ENCODE measurements at places on chromosomes 1 and 21.

GRCh38 chr21:45228171-45228641, 59.5 kb downstream of the POFUT2 start:
- DNase-seq, result no peak

DNA sequence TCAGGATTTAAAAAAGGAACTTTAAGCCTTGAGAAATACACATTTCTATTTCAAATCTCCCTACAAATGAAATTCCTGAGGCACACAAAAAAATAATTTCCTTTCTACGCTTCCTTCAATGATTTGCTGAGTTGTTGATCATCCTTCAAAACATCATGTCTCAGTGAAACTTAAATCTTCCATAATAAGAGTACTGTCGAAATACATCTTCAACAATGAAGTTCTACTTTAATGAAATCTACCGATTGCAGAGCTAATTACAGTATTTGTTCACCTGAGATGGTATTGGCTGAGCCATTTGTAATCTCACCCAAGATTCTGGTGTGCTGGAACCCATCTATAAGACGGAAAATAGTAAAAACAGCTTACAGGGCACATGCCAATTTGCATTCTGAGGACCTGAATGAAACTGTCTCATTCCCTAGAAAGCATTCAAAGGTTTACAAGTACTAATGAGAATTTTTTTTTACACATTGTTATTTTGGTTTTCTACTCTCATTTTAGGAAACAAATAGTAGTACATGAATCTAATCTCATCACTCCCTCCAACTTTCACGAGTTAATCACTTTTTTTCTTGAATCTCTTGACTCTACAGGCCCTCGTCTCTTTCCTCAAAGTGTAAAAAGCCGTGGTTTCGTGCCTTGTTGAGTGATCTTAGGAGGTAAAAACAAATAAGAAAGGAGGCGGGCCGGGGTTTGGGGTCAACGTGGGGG, 1.1 kb downstream of the CHML start:
- peak; percentile 31 for DNase-seq

GRCh38 chr1:2137257-2138121, 57.1 kb downstream of the FAAP20 start:
- DNase-seq, result no peak

DNA sequence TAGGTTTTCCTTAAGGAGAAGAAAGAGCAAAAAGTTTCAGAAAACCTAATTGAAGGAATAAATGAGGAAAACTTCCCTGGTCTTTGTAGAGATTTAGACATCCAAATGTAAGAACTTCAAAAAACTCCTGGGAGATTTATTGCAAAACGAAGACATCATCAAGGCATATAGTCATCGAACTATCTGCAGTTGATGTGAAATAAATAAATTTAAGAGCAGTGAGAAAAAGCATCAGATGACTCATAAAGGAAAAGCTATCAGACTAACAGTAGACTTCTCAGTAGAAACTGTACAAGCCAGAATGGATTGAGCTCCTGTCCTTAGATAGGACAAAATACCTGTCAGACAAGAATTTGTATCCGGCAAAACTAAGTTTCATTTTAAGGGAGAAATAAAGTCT, 569.4 kb upstream of the ADAMTS5 start:
- no peak for DNase-seq

GRCh38 chr21:45318556-45319404, 31.1 kb upstream of the POFUT2 start:
- no peak for DNase-seq

GRCh38 chr21:15405214-15405613, 324.6 kb upstream of the USP25 start:
- DNase-seq, result no peak

GRCh38 chr21:41045534-41046268, 122.3 kb upstream of the BACE2 start:
- DNase-seq, result peak; percentile 8

- no peak for DNase-seq
Observed at GRCh38 chr1:43152866-43153265, 19.2 kb downstream of the EBNA1BP2 start.

DNA sequence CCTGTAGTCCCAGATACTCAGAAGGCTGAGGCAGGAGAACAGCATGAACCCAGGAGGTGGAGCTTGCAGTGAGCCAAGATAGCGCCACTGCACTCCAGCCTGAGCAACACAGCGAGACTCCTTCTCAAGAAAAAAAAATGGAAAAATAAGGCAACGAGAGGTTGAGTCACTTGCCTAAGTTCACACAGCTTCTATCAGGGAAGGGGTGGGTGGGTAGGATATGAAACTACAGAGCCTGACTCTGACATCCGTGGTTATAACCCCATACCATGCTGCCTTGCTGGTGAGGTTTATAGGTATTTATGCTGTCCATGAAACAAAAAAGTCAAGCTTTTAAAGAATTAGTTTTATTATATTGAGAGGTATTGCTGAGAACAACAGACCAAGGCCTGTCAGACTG, 61.5 kb upstream of the RAB4A start:
- DNase-seq, result no peak

DNA sequence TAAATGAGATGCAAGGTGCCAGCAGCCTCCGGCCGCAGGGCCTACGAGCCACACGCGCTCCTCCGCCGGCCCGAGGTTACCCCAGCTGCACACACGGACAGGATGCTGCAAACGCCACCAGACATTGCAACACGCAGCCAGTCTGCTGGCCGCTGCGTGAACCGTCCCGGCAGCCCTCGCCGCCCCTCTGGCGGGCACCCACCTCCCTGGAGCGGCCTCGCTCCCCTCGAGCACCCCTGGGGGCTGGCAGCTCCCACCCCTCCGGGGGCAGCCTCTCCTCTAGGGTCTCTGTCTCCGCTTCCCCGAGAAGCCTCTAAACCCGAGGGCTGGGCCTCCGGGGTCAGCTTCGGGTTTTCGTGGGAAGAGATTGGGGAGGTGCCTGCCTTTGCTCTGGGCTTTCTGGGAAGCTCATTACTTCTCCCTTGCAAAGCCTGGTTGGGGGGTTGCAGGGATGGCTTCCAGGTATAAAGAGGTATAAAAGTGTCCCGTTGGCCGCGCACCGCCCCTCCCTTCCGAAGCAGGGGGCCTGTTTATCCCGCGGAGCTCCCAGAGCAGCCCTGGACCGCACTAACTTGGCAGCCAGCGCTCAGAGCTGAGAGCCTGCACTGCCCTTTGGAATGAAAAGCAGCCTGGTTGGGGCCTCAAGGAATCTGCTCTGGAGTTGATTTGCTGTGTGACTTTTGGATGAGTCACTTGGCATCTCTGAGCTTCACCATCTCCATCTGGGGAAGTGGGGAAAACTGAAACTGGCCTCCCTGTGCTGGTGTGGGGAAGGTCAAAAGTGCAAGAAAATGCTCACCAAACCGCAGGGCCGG, 21.8 kb downstream of the DHRS3 start:
- DNase-seq, result peak; percentile 88

DNA sequence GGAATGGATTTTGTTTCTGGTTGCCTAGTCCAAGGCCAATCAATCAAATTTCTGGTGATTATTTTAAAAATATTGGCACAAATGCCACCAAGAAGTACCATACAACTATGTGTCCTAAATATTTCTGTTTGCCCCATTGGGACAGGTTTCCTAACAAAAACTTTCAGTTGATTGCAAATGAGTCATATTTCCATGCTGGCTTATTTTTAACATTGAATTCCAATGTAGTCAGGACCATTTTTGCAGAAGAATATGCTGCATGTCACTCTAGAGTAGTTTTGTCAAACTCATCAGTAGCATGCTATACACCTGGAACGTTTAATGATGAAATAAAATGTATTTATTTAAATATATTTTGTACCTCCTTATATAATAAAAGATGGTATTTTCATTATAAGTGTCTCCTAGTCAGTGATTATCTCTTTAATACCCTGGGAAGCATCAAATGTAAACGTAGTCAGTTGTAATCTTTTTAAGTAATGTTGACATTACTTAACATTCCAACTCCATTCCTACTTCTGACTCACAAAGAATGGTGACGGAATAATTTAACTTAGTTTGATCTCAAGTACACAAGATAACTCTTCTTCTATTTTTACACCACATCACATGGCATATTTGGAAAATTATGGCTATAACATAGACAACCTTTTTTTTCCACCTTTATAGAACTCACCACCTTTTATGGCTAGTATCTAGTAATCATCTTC, 39.0 kb upstream of the USH2A start:
- no peak for DNase-seq

All from NB4 (cell line).